ENCODE measurements at places on chromosomes 4 and X.

- DNase-seq, result no peak
Measured at GRCh38 chr4:73869130-73870055, at the start of gene CXCL1. Gene CXCL1, plus strand, starts transcription at chr4:73869393. Its CDS starts 78 bp downstream, at chr4:73869471.

DNA sequence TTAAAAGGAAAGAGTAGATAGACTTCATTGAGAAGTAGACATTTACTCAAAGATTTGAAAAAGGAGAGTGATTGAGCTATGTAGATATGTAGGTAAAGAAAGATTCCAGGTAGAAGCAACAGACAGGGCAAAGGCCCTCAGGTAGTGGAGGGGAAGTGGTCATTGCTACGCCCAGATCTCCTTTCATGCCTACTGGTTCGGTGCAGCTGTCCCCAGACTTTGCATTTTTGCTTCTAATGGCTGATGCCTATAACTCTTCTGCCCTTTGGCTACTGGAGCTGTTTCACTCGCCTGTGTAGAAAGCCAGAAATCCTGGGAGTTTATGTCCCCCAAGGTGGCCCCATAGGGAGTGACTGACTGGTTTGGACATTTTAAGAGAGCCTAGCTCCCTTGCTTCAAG, 16.9 kb upstream of the ARMCX2 start:
- DNase-seq, result no peak

DNA sequence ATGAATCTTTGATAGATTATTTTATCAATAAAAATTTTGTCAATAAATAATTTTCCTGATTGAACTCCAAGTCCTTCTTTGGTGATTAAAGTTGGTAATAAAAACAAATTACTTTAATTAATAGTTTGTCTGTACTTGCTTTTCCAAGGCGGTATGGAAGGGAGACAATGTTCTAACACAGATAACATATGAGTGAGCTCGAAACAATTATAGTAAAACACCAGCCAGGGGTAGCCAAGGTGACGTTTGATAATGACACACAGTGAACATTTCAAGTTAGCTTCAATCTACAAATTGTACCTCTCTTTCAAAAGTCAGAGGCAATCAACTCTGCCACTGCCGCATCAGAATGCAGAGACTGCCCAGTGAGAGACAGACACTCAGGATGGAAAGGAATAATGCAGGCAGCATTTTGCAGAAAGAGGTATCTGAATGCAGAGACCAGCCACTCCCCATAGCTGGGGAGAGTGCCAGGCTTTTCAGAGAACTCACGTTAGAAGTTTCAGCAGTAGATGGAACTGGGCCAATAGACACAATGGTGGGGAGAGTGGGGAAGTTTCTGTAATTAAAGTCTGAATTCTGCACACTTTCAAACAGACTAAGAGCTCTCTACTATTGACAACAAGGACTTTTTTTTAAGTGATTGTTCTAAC, 18.1 kb upstream of the ATOH1 start:
- DNase-seq, result no peak

DNA sequence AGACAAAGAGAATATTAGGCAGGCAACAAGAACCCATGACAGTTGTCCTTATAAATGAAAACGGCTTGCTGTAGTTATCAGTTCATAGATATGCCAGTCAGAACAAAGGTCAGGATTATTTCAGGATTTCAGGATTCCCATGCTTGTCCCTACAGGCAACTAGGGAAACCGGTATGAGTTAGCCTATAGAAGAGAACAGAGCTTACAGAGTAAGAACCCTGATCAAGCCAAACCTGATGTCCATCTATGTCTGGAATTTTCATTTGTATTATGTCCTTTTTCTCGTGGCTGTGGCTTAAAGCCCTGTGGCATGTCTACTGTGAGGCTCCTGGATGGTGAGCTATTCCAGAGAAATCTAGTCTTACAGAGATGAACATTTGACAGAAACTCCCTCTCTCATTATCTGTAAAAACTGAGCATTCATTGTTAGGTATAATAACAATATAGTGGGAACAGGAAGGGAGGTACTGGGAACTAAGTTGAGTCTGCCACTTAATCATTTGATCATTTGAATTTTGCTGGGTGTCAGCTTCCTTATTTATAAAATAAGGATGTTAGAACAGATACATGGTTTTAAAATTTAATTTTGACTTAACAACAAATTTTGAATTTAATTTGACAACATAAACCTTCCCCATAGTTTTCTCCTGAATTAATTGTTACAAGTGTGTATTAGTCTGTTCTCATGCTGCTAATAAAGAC, 129.5 kb upstream of the KLF3 start:
- DNase-seq, result no peak

DNA sequence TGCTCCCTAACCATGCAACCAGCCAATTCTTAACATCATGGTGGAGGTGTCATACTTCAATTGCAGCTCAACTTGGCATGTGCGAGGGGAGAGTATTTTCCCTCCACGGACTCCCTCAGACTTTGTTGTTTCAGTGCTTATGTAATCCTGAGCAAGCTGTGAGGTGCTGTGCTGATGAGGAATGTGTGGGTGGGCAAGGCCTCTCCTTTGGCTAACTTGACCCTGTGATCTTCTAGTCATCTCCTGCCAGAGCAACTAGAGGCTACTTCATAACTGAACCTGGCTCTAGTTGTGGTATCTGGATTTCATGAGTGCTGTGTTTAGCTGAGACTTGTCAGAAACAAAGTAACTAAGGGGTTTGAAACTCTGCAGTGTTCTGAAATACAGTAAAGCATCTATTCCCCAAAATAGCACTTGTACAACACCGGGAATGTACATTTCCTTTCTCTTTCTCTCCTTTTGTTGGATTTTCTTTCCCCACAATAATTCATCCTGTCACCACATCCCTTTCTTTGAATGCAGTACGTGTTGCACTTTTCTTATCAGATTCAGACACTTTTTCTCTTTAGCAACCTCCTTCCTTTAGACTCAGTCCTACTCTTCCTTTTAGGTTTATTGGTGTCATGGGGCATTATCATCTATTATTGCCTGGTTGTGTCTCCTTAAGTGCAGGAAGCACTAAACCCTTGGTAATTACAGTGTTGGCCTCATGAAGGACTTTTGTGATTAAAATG, 415.2 kb upstream of the NR3C2 start:
- no peak for DNase-seq
